ENCODE measurements at places on chromosomes 1 and 21.

DNA sequence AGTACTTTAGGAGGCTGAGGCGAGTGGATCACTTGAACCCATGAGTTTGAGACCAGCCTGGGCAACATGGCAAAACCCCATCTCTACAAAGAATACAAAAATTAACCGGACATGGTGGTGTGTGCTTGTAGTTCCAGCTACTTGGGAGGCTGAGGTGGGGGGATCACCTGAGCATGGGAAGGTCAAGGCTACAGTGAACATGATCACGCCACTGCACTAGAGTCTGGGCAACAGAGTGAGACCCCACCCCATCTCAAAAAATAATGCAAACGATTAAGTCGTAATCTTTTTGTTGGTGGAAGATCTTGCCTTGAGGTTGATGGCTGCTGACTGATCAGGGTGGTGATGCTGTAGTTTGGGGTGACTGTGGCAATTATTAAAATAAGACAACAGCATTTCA, 6.3 kb downstream of the RCAN3 start:
- no peak for DNase-seq

DNA sequence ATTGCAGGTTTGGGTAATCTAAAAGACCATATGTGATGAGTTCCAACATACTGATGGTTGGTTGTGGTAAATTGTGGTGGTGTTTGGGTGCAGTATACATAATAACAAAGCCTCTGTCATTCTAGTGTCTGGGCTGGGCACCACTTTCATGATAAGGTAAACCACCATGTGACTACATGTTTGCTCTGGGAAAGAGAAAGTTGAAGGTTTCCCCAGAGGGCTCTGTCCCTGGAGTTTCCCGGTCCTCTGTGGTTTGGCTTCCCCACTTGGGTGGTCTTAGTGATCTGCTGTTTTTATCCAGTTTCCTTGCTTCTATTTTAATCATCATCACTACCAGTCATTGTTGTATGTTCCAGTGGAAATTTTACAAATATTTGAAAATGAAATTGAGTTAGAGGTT, 55.9 kb upstream of the TSPAN2 start:
- no peak for DNase-seq

DNA sequence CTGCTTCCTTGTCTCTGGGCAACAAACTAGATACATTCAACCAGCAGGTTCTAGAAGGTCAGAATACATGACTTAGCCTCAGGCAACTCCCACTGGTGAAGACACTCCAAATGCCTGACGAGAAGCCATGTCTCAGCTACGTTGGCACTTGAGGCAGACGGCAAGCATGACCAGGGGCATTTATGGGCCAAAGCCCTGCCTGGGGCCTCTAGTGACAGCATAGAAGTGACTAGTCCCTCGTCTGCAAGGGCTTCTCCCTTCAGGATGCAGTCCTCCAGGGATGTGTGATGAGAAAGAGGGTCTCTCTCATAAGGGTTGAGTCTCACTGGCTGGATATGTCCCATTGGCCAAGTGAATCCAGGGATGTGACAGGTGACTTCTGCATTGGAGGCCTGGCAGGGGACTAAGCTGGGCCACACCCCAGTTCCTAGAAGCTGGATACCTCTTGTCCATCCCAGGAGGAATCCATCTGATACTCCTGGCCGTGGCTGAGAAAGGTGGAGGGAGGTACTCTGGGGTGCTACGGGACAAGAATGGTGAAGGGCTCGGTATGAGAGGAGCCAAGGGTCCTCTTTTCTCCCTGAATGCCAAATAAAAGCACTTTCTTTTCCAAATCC, 148.6 kb upstream of the HMGB4 start:
- no peak for DNase-seq

DNA sequence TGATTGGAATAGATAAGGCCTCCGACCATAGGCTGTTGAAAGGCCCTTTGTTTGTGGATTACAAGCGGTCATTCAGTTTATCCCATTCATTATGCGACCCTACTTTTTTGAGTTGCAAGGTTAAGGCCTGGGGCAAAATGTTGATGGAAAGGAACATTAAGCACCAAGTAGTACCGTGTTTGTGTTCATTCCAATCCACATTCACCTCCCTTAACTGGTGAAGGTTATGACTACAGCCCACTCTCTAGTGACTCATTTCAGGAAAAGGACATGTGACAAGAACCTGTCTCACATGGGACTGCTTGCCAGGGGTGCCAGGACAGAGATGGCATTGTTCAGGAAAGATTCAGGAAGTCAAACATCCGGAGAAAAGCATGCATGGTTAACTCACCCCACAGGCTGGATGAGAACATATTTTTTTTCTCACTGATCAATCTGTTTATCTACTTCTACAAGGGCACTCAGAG, 81.6 kb downstream of the CD58 start:
- no peak for DNase-seq

DNA sequence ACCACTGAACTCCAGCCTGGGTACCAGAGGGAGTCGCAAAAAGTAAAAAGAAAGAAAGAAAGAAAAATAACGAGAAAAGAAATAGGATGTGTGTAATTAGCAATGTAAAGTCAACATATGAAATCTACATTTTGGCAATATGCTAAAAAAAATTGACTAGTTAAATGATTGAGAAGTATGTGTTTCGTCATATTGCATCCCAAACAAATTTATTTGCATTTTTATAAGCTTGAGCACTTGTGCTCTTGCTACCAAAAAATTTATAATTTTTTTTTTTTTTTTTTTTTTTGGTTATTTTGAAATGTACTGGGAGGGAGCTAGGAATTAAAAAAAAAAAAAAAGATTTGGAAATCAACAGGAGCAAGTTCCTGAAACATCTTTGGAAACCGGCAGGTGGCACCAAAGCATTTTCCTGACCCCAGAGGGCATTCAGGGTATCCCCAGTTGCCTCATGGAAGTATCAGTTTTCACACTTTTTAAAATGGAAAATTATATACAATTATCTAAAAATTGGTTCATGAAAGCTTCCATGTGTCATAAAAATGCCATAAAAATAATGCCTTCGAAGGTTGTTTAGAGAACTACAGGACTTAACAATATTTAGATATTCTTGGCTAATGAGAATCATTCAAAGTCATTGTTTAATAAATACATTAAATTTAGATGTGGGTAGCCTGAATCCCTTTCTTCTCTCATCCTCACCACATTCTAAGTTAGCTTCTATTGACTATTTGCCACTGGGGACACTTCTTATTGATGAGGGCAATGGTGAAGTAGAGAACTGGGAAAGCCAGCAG, 4.8 kb upstream of the HEATR1 start:
- DNase-seq = peak; percentile 77

- DNase-seq = no peak
Observed at GRCh38 chr1:38028671-38029070, 16.1 kb downstream of the UTP11 start.

GRCh38 chr1:47944561-47944960, 52.6 kb downstream of the TRABD2B start:
- no peak for DNase-seq

- no peak for DNase-seq
Observed at GRCh38 chr21:42319851-42320572, 4.8 kb upstream of the TFF3 start.

GRCh38 chr1:47262787-47263413, 30.9 kb upstream of the TAL1 start:
- peak; percentile 51 for DNase-seq

- no peak for DNase-seq
Observed at GRCh38 chr1:150764617-150765101, 919 bp downstream of the CTSS start.

DNA sequence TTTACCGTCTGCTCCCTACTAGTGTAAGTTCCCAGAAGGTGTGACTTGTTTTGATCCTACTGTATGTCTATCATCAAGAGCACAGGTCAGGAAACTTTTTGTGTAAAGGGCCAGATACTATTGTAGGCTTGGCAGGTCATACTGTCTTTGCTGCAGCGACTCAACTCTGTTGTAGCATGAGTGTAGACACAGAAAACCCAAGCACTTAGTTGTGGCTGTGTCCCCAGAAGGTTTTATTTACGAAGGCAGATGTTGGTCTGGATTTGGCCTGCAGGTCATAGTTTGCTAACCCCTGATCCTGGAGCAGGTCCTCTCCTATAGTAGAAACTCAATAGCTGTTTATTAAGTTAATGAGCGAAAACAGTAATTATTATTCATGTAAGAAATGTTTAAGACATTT, 365.9 kb upstream of the B3GALT2 start:
- no peak for DNase-seq

- DNase-seq = no peak
Observed at GRCh38 chr1:59523745-59524450, 227.0 kb downstream of the FGGY start.

DNA sequence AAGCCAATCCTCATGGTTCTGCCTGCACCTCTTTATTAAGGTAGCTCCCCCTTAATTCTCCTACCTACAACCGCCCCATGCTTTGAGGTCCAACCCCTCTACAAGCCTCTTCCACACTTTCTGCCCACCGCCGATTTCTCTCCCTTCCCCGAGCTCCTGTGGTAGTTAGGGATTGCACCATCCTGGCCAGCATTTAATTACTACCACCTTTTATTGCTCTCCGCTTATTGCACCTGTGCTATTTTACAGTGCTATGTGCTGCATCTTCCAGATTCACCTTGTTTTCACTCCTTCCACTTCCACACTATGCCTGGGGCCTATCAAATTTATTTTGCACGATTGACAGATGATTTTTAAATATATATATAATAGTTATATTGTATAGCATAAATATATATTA, 29.3 kb upstream of the DNAJC11 start:
- no peak for DNase-seq

DNA sequence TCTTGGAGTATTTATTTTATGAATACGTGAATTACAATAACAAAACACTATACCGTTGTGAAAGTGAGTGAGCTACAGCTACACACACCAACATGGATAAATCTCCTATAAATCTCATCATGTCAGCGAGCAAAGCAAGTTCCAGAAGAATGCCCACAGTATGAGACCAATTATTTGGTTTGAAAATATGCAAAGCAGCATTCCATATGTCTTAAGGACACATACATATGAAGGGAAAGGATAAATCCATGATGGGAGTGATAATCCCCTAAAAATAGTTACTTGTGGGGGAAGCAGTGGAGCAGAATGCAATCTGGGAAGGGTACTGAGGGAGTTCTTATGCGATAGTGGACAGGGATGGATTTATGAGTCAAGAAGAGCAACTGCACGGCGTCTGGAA, 261.3 kb downstream of the DISC1 start:
- DNase-seq = no peak

DNA sequence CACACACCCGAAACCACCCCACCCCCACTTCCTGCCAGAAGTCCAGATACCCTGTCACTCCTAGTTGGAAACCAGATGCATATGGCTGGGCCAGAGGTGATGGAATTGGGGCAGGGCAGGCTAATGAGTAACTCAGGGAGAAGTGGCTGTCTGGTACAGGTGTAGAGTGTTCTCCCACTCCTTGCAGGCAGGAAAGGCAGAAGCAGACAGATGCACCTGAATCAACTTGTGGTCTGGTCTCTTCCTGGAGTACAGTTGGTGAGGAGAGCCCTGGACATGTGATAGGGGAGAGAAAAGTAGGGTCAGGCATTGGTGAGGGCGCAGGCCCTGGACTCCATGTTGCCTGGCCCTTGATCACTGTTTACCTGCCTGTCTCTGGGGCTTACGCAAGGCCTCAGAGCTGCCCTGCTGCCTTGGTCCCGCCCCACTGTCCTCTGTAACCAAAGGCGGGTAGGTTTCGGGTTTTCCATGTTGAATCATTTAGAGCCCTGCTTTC, 2.5 kb downstream of the CGN start:
- DNase-seq = no peak

DNA sequence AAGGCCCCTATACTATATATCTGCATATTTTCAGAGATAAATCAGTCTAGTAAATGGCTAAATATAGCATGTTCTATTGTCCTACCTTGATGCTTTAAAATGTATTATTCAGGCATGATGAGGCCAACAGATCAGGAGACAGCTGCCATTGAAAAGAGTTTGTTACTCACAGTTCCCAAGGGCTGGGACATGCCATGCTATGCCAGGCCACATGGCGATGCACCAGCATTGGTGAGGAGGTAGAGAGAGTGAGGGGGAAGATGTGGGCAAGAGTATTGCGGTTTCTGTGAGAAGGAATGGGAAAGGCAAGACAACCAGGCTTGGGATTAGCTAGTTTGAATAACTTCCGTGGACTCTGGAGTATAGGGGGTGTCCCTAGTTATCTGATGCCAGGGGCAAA, 316.5 kb downstream of the DISC1 start:
- DNase-seq = no peak

Data from NT2/D1 (cell line).